Mesenteric fat pad (tissue), 1 donor: ENCODE measurements at places on chromosomes 3 and 15. TPM values are rescaled to one million over a fixed set of nuclear protein-coding genes. Genes with fewer than 3 reads are reported as not detected.

GPR171 gene
- total RNA-seq: 1.8 TPM

CNTN3 gene
- 4.0 TPM for total RNA-seq

GRCh38 chr15:89379251-89379695, 44.6 kb upstream of the POLG start:
- DNase-seq: no peak

TRIM42 gene
- total RNA-seq: not detected

XYLB gene
- total RNA-seq: 5.2 TPM

DNA sequence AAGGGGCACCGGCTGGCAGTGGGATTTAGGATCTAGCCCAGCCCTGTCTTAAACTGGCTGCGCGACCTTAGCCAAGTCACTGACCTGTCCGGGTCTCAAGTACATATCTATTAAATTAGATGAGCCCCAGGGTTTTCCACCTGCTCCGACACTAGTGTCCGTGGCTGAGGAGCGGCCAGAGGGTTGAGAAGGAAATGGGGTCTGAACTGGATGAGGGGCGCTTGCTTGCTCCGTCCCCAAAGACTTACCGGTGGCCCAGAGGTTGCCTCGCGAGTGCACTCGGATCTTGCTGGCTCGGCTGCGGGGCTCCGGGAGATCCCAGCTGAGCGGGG, 285 bp downstream of the NMB start:
- DNase-seq: no peak

- DNase-seq: peak; percentile 79
Observed at GRCh38 chr3:42706721-42707619, 4.4 kb upstream of the HHATL start.

SMCO1 gene
- not detected for total RNA-seq

CCRL2 gene
- 8.8 TPM for total RNA-seq

NTRK3 gene
- 1.6 TPM for total RNA-seq

DNA sequence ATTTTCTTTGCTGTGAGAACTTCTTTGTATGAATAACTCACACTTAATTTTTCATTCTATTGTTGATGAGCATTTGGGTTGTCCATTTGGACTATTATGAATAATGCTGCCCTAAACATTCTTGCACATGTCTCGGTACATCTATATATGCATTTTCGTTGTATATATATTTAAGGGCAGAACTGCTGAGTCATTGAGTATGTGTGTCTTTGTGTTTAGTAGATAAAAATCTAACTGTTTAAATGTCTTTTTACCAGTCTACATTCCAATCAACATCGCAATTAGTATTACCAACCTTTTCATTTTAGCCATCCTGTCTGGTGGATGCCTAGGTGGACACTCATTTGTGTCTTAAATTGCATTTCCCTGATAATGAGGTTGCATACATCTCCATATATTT, 144.4 kb downstream of the UACA start:
- DNase-seq: no peak

GRCh38 chr3:14770591-14770990, 48.2 kb upstream of the FGD5 start:
- peak; percentile 37 for DNase-seq

DNA sequence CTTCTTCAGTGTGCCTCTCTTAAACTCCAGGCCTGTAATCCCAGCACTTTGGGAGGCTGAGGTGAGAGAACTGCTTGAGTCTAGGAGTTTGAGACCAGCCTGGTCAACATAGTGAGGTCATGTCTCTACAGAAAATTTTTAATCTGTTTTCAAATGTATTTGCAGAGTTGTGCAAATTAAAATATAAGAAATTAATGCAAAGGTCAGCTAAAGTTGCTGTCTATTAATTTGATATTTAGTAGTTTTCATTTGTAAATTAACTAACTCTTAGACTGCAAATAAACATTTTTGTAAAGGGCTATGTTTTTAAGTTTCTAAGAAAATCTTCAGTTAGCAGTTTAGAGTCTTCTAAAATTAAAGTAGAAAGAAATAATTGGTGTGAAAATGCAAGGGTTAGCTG, 99.9 kb upstream of the TJP1 start:
- no peak for DNase-seq

DNA sequence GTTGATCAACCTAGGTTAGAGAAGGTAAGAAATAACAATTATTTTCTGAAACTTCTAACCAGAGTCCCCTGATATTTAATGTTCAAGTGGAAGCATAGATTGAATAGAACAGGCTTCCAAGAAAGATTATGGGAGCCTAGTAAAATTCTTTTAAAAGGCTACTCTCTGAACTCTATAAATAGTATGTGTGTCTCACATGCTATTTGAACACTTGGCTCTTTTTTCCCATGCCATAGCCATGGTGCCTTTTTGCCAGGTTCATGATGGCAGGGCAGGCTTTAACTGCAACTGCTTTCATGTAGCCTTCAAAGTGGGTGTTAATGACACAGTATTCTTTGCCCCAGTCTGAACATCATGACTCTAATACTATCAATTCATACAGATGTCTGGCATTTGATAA, 22.9 kb upstream of the STRIT1 start:
- DNase-seq: no peak

DNA sequence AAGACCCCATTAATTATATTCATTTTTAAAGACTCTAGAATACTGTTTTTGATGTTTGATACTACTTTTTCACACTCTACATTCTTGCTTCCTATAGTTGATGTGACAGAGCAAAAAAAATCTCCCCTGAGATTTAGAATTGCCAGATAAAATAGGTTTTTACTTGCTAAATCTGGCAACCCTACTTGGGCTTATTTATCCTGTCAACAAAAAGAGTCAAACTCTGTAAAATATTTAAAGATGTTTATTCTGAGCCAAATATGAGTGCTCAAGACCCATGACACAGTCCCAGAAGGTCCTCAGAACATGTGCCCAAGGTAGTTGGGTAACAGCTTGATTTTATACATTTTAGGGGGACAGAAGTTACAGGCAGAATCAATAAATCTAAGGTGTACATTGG, 72.3 kb downstream of the DAPK2 start:
- DNase-seq: no peak

GRCh38 chr3:171788546-171789351, 21.5 kb downstream of the PLD1 start:
- no peak for DNase-seq

- DNase-seq: no peak
Observed at GRCh38 chr15:90208356-90208755, 7.2 kb downstream of the SEMA4B start.

DNA sequence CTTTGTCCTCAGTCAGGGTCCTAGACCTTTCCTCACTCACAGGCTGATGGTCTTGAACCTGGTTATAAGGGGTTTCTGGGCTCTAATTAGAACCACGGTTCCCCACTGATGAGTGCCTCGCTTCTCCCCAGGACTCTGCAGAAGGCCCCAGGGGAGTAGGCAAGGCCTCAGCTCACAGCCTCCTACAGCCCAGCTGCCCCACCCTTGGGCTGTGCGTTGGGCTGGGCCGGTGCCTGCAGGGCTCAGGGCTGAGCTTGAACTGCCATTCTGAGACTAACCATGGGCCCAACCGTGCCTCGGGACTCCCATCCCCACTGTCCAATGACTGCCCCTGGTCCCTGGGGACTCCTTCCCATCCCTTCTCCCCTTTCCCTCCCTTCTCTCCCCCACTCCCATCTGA, 25.6 kb downstream of the CLEC3B start:
- DNase-seq: no peak

DNA sequence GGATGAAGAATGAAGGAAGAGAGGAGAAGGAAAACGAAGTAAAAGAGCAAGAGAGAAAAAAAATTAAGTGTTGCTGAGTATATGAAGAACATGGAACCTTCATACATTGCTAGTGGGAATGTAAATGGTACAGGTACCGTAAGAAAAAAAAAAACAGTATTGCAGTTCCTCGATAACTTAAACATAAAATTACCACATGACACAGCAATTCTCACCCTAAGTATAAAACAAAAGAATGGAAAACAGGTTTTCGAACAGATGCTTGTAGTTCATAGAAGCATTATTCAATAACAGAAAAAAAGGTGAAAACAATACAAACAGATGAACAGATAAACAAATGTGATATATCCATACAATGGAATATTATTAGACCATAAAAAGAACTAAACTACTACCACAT, 51.6 kb downstream of the SENP7 start:
- DNase-seq: no peak

GRCh38 chr3:194691481-194692283, 6.0 kb downstream of the FAM43A start:
- no peak for DNase-seq

DNA sequence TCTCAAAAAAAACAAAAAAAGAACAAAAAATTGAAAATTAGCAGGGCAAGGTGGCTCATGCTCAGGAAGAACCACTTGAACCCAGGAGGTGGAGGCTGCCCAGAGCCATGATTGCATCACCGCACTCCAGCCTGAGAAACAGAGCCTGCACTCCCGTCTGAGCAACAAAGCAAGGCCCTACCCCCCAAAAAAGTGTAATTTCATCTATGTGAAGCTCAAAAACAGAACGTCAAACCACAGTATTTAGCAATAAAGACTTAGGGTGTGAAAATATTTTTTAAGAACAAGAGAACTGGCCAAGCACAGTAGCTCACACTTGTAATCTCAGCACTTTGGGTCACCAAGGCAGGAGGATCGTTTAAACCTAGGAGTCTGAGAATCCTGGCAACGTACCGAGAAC, 38.2 kb downstream of the STAG1 start:
- DNase-seq: no peak

ATP13A4 gene
- total RNA-seq: not detected

TMEM207 gene
- total RNA-seq: not detected

DNA sequence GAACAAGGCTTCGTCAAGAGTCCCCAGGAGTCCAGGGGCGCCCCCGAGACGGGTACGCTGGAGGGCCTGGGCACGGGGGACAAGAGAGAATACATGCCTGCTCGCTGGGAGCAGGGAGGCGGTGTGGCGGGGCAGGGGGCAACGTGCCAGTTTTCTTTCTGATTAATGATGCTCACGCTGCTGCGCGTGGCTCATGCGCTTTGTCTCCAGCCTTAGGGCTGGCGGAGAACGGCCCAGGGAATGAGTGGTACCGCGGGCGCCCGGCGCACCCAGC, 408 bp upstream of the ARPP21 start:
- DNase-seq: no peak
